ENCODE measurements at places on chromosomes 6 and 20. TPM values are rescaled to one million over a fixed set of nuclear protein-coding genes. Genes with fewer than 3 reads are reported as not detected.

C4B gene
- 0.19 TPM for polyA plus RNA-seq

NKX2-4 gene
- polyA plus RNA-seq: 0.61 TPM

CASS4 gene
- polyA plus RNA-seq: not detected

HRH3 gene
- 1.5 TPM for polyA plus RNA-seq

DLL1 gene
- 2.2 TPM for polyA plus RNA-seq

HDGFL1 gene
- polyA plus RNA-seq: not detected

ENPP1 gene
- polyA plus RNA-seq: 14.5 TPM

SH3BGRL2 gene
- polyA plus RNA-seq: 7.5 TPM

GABRR1 gene
- polyA plus RNA-seq: 0.12 TPM

KLHDC3 gene
- 88.2 TPM for polyA plus RNA-seq

SYNJ2 gene
- 2.8 TPM for polyA plus RNA-seq

All from GM23338 (cell line).